IPS DF 19.7 (cell line): ENCODE measurements at places on chromosomes 3 and 15.

GRCh38 chr3:177816667-177817208 lies 619.5 kb upstream of the TBL1XR1 start:
- DNase-seq: no peak

DNA sequence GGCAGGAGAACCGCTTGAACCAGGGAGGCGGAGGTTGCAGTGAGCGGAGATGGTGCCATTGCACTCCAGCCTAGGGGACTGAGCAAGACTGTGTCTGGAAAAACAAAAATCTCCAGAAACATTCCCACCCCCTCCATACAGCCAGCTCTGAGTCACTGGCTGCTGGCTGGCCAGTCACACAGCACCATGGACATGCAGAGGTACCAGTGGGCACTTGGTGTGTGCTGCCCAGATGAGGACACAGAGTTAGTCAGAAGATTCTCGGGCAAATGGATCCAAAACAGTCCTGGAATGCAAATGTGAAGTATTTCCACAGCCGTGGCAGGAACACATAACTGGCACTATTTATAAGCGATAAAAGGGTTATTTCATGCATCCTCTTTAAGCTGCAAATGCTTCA lies 44.6 kb downstream of the BDH1 start:
- no peak for DNase-seq

DNA sequence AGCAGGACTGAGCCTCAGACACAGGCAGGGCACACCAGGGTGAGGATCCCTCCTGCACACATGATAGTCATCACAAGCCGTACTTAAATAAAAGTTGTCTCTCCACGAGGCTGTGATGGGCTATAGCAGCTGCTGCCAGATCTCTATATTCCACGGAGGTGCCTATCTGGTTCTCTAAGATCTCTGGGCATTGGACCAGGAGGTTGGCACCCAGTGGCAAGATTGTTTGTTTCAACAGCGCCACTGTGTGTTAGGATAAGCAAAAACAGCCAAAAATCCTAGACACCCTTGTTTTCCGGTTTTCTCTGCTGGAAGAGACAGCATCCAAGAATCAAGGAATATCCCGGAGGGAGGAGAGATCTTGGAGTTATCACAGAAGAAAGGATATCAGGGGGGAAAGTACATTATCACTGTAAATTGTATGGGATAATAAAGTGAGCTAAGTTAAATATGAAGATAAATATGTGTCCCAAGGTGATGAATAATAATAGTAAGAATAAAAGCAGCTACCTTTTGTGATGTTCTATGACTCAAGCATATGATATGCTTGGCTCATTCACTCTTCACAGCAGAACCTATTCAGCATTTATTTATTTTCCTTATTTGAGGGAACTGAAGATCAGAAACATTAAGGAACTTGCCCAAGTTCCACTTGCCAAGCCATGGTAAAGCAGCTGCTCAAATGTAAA lies 90.6 kb upstream of the AKAP13 start:
- no peak for DNase-seq

- no peak for DNase-seq
Observed at GRCh38 chr15:95075792-95076677, 844.7 kb downstream of the MCTP2 start.
